ENCODE measurements at places on chromosomes 6 and 20.
A peak's percentile ranks its signal among the peaks of the same experiment; 100 is the strongest.

- no peak for DNase-seq
Measured at GRCh38 chr20:37267667-37268313, 6.2 kb upstream of the GHRH start.

- no peak for DNase-seq
Measured at GRCh38 chr20:15616626-15617025, 956.6 kb downstream of the KIF16B start.

- no peak for DNase-seq
Measured at GRCh38 chr6:56864171-56864616, 90.7 kb upstream of the BEND6 start.

- peak; percentile 13 for DNase-seq
Measured at GRCh38 chr6:126907312-126907711, 211.2 kb upstream of the RSPO3 start.

GRCh38 chr6:167485186-167485978 is 160.5 kb downstream of the TTLL2 start:
- peak; percentile 73 for DNase-seq

DNA sequence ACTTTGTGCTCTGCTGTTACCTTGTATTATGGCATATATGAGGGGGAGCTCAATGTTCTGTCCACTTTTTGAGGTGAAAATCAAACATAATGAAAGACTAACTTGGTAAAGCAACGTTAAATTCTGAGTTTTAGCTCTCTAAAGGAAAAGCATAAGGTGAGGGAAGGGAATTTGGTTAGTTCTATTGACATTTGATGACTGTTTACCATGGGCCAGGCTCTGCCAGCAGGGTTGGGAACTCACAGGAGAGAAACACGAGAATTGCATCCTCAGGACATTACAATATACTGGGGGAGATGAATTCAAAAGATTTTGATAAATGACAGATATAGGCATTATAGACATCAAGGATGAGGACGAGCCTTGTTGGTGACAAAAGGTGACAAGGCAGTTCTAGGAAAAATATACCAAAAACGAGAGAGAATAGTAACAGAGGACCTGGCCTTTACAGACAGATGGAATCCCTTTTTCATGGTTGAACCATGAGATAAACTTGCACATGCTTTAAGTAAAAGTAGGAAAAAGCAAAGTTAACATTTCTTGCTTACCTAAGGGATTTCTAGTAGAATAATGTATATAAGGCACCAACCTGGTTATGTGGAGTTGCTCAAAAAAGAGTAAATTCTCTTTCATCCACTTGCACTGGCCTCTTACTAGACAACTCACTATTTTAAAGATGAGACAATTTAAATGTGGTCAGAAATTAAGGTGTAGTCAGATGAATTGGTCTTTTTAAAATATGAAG is 191.4 kb downstream of the NKAIN2 start:
- DNase-seq: no peak

DNA sequence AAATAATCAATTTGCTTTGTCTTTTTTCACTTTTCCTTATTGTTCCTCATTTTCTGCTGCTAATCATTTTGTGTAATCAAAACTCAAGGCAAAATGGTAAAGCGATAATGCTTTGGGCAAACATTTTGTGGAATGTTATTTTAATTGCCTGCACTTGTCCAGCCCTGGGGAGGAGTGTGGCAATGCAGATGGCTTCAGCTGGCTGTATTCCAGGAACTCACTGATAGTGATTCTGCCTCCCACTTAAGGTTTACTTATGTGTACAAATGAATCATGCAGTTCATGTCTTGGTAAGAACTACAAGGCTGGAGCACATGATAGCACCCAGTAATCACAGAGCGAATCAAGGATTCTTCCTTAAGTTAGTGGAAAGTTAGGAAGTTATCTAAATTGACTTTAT is 107.8 kb downstream of the COL19A1 start:
- DNase-seq: no peak

DNA sequence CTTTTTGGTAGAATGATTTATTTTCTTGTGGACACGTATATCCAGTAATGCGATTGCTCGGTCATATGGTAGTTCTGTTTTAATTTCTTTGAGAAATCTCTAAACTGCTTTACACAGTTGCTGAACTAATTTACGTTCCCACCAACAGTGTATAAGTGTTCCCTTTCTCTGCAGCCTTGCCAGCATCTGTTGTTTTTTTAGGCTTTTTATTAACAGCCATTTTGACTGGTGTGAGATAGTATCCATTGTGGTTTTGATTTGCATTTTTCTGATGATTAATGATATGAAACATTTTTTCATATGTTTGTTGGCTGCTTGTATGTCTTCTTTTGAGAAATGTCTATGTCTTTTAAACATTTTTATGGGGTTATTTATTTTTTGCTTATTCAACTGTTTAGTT is 196.7 kb downstream of the MOXD1 start:
- DNase-seq: no peak

- no peak for DNase-seq
Measured at GRCh38 chr6:158589366-158589765, 29.5 kb downstream of the TMEM181 start.

DNA sequence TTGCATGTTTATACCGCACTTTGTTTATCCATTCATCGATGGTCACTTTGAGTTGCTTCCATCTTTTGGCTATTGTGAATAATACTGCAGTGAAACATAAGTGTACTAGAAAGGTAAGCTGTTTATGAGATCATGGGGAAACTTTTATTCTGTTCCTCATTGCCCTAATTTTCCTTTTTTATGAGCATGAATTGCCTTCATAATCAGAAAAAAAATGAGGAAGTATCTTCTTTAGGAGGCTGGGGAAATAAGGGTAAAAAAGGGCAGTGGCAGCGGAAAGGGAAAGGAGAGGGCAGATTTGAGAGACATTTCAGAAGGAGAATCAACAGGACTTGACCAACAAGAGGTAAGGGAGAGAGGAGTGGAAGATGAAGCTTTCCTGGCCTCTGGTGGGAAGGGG is 14.3 kb upstream of the SERINC3 start:
- DNase-seq: no peak

DNA sequence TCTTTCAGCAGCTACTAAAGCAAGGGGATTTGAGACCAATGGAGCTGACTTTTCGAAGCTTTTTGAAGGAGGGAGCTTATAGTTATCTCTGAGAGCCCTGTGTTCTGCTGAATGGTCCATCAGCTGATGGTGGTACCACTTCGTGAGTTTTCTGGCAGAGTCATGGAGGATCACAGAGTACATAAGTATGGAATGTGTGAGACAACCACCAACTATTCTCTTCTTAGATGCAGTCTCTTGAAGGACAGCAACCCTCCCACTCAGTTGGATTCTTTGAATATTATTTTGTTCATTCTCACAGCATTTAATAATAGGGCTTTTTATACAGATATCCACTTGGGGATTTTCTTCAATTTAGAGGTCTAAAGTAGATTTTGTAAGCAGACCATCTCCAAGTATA is 75.3 kb downstream of the ELOVL2 start:
- no peak for DNase-seq

- DNase-seq: no peak
Measured at GRCh38 chr20:21450572-21450971, 53.2 kb upstream of the NKX2-4 start.

DNA sequence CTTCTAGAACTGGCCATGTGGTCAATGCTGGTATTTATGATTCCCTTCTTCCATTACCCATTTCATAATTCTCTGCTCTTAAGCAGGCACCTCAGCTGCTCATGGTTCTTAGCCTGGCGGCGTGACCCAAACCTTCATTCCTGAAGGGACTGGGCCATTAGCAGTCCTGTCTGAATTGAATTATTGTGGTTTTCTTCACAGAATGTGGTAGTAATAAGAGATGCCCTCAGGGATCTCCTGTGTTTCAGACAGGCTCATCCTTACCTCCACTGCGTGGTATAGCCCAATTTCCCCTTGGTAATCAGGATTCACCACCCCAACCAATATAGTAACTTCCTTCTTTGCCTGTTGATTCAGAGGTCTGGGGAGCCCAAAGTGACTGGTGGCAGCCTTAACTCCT is 37.6 kb downstream of the PKIB start:
- DNase-seq: no peak

GRCh38 chr20:3924304-3925112 is 35.3 kb downstream of the PANK2 start:
- no peak for DNase-seq

- DNase-seq: peak; percentile 4
Measured at GRCh38 chr20:44309763-44310663, 989 bp downstream of the FITM2 start.

DNA sequence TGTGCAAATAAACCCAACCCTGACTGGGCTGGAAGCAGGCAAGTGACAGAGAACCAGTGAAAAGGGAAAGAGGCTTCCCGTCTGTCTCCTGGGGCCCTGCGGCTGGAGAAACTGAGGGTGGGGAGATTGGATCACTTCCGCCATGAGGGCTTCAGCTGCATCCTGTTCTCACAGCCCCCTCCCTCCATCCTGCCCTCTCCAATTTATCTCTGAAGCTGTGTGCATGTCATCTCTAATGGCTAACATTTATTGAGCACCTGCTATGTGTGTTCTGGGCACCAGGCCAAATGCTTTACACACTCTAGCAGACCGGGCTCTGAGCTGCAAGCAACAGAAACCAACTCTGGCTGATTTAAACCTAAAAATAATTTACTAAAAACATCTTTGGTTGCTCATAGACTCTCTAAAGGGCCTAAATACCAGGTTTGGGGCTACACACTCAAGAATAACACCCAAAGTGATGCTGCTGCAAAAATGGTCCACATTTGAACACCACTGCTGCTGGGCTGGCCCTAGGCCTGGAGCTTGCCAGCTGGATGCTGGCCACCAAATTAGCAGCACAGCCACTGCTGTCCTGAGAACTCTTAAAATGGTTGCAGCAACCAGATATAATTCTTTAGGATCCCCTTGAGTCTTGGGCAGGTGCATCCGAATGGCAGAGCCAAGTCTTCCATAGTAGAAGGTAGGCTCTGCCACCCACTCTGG is 123.6 kb upstream of the LRFN2 start:
- peak; percentile 31 for DNase-seq

DNA sequence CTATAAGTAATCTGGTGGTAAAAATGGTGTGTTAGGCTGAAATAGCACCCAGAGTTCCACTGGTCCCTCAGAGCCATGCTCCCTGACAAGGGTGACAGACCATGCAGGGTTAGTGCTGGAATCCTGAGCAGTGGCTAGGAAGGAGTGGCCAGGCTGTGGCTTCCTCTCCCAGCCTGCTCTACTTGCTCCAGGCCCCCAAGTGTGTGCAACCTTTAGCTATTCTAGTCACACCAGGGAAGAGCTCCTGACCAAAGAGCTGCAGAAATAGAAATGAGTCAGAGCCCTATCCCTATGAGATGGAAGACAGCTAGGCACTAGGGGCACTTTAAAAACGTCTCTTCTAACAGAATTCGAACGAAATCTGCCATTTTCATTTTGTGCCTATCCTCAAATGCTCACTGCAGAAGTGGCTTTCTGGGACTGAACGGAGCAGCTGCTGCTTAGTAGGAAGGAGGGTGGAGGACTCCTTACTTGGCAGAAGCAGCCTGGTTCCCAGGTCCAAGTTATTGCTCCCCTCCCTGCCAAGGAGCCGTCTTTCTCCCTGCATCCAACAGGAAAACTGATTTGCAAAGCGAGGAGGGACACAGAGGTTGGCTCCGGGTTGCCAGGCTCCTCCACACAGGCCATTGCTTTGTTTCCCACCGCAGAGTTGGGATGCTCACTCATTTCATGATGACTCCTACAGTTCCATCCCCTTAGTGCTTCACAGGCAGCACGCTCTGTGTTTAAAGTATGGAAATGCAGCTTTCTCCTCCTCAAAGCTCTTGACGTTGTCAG is 754.5 kb downstream of the C6orf118 start:
- peak; percentile 21 for DNase-seq

GRCh38 chr20:35984382-35984781 is 16.0 kb downstream of the CNBD2 start:
- no peak for DNase-seq

DNA sequence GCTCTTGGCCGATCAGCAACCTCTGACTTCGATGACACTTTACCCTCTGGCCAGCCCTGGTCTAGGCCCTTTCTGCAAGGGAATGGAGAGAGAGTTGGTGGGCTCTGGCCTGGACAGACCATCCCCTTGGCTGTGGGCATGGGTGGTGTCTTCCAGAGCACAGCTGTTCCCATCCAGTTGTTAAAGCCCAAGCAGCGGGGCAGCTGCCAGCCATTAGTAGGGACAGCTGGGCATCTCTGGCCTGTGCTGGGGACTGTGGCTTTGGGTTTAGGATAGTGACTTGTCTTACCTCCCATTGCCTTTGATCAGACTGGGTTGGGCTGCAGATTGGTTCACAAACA is 2.8 kb downstream of the CDC25B start:
- no peak for DNase-seq

DNA sequence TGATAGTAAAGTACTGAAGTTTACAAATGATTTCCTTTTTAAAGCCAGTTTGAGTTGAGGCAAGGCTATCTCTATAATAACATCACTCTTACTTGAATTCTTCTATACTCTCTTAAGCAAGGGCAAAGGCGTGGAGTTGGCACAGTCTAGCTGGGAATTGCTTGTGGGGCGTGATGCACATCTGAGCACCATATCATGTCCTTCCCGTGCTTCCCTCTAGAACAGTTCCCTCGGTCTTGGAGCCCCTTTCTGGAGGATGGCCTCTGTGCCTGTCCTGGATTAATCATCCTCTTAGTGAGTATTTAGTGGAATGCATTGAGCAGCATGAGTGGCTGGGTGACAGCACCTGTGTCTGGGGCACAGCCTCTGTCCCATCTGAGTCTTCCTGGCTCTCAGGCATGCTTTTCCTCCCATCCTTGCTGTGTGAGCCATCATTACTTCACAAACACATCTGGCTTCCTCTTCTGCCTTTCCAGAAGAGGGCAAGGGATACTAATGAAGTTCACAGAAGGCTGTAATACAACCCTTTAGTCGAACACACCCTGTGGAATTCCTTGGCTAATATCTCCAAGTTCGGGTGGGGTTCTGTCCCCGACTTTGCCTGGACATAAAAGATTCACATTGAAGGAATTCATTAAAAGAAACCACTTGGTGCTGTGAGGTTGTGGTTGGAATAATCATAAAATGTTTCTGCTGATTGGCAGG is 188.2 kb downstream of the FNDC1 start:
- no peak for DNase-seq

DNA sequence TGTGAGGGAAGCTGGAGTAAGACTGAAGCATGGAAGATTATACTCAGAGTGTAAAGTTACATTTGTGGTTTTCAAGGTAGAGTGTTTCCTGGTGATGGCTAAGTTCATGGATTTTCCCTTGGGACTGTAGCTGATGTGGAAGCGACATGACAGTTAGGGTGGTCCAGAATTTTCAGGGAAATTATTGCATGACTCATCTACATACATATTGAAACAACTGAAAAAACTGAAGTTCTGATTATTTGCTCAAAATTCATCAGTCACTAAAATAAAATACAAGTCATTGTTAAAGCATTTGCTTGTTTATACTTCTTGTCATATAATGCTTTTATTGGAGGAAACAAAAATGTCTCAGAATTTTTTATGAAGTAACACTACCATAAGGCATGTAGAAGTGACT is 700.0 kb downstream of the RFPL4B start:
- DNase-seq: no peak

GRCh38 chr20:46838011-46838410 is 56.6 kb upstream of the EYA2 start:
- no peak for DNase-seq

GRCh38 chr6:149031859-149032598 is 285.2 kb downstream of the UST start:
- no peak for DNase-seq

- DNase-seq: no peak
Measured at GRCh38 chr6:135871878-135872277, 20.4 kb downstream of the PDE7B start.
